Kasumi-1 (cell line): ENCODE measurements at places on chromosomes 5 and 9.

GRCh38 chr9:123299558-123300126 is 31.3 kb upstream of the STRBP start:
- DNase-seq: no peak

DNA sequence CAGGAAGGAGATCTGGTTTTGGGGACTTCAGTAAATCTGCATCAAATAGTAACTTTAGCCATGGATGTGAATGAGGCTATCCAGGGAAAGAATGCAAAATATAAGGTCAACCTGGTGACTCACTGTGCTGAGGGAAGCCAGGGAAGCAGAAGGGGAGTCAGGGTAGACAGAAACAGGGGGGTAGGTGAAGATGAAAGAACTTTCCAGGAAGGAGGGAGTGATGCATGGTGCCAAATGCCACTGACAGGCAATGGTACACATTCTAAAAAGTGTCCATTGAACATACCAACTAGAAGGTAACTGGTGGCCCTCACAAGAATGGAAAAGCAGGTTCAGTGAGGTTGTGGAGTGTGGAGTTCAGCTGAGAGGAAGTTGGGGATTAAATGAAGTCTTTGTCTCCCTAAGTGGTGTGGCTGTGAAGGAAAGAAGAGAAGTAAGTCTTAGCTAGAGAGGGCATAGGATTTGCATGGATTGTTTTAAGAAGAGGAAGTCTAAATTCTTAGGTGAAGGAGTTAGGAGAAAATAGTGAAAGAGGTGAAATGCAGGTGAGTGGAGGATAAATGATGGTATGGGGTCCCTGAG is 35.5 kb downstream of the PALM2AKAP2 start:
- no peak for DNase-seq

GRCh38 chr9:121853617-121854395 is 202.4 kb downstream of the DAB2IP start:
- DNase-seq: no peak

- DNase-seq: no peak
Observed at GRCh38 chr5:3606121-3606831, 10.6 kb downstream of the IRX1 start.

GRCh38 chr9:137441289-137441934 is at the start of gene ENTPD8:
Gene ENTPD8, minus strand, starts transcription at chr9:137441357. Its CDS starts 3,072 bp downstream, at chr9:137438285.
- DNase-seq: no peak

- DNase-seq: no peak
Observed at GRCh38 chr9:89723469-89724100, 118.8 kb downstream of the GADD45G start.

GRCh38 chr5:5304361-5305020 is 118.0 kb upstream of the ICE1 start:
- DNase-seq: no peak

GRCh38 chr9:93037476-93037971 is 21.0 kb upstream of the SUSD3 start:
- peak; percentile 75 for DNase-seq

- DNase-seq: no peak
Observed at GRCh38 chr5:83299353-83299752, 172.2 kb upstream of the VCAN start.

DNA sequence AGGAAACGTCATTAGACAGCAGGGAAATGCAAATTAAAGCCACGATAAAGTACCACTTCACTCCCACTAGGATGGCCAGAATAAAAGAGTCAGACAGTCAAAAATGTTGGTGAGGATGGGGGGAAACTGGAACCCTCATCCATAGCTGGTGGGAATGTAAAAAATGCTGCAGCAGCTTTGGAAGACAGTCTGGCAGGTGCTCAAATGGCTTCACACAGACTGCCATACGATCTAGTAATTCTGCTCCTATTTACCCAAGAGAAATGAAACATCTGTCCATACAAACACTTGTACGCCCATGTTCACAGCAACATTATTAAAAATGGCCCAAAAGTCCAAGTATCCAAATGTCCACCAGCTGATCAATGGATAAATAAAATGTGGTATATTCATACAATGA is 158.9 kb upstream of the PHYKPL start:
- DNase-seq: no peak

DNA sequence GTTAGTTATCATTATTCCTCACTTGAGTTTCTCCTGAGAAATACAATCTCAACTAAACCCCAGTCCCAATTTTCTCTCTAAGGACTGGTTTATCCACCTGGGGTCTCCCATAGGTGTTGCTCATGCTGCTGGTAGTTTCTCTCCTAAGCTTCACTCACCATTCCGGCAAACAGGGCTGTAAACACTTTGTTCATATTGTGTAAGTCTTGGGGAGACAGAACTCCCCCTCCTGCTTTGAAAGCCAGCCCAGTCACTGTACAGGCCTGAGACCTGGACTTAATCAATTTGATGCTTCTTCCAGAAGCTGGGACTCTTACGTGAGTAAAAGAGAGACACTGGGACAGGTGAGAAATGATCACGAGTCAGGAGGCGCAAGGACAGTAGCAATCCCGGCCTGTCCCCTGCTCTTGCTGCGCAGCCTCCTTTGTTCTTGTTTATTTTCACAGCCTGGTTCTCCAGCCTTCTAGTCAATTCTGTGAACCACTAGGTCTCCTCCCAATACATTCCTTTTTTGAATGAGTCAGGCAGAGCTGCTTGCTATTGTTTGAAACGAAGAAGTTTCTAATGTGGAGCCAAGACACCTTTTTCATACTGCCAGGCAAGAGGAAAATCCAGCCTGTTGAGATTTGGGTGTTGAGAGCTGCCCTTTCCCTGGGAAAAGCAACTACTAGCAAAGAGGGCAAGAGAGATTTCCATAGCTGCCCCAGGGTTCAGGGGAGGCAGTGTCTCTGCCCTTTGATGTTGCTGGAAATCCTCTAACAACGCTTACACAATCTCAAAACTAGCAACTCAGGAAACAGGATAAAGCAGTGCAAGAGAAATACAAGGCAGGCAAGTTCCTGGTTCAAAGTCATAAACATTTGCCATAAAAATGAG is 9.2 kb upstream of the SHROOM1 start:
- no peak for DNase-seq

DNA sequence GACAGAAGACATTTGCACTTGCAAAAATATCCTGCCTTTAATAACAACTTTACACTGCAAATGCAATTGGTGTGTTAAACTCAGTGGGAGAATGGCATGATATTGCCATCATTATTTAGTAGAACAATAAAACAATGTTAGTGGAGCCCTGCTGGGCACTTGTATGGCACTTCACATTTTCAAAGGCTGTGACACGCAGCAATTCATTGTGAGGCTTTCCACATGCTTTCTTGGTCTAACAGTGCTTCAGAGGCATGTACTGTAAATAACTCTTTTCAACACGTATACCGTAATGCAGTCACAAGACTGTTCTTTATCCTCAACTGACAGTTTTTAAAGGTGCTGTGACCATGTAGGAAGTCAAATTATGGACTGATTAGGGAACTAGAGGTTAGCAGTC is 155.5 kb upstream of the EPB41L4A start:
- no peak for DNase-seq

- DNase-seq: no peak
Observed at GRCh38 chr9:86771941-86772634, 175.2 kb downstream of the GAS1 start.

- DNase-seq: no peak
Observed at GRCh38 chr5:10469253-10470050, 27.8 kb downstream of the ROPN1L start.

GRCh38 chr5:2166306-2166978 is 283.7 kb upstream of the IRX4 start:
- no peak for DNase-seq

GRCh38 chr9:89631384-89631783 is 26.6 kb downstream of the GADD45G start:
- DNase-seq: no peak

DNA sequence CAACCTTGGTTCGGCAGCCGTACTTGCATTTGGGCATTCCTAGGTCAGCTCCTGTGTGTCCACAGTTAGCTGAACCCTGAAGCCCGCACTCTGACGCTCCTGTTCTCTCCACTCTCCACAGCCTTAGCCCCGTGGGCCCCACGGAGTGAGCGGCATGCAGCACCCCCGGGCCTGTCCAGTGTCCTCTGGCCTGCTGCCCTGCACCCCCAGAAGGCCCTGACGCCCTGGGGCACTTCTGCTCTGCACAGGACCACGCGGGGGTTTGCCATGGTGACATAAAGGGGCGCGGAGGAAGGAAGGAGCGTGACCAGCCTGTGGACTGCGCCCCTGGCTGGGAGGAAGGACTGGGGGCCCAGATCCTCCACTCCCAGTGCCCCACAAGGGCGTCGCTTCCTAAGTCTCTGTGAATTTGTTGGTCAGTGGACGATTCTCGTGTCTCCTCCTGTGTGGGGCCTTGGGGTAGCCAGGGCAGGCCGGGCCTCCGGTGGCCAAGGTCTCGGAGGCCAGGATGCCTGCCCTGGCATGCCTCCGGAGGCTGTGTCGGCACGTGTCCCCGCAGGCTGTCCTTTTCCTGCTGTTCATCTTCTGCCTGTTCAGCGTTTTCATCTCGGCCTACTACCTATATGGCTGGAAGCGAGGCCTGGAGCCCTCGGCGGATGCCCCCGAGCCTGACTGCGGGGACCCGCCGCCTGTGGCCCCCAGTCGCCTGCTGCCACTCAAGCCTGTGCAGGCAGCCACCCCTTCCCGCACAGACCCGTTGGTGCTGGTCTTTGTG is 13.0 kb downstream of the NDST1 start:
- no peak for DNase-seq

- no peak for DNase-seq
Observed at GRCh38 chr5:33806738-33807442, 84.9 kb downstream of the ADAMTS12 start.

- DNase-seq: no peak
Observed at GRCh38 chr5:123261752-123262151, 161.5 kb downstream of the CEP120 start.

DNA sequence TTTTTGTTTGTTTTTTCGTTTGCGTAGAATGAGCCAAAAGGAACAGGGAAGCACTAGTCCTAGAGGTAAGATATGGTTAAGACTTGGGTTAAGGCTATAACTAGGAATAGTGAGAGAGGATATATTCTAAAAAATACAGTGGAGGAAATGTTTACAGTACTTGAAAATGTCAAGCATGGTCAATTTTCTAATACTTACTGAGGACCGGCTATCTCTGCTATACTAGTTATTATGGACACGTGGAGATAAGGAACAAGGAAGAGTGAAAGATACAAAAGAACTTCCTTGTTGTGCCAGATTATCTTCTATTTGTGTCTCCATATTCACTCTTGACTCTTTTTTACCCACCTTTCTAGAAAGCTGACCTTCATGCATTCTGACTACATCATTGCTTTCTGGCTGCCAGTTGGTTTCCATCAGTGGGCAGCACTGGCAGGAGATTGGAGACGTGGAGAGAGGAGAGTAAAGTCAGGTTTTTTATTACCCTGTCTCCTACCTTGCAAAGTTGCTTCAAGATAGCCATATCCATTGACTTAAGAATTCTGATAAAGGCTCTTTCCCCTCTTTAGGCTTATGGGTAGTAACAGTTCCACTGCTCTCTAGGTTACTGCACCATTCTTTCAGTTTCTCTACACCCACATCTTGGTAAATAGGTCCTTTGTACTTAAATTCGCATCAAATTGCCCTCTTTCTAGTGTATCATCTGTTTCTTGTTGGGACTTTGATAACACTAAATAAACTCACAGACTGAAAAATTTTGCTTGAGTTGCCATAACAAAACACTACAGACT is 9.0 kb upstream of the RFX3 start:
- DNase-seq: no peak

DNA sequence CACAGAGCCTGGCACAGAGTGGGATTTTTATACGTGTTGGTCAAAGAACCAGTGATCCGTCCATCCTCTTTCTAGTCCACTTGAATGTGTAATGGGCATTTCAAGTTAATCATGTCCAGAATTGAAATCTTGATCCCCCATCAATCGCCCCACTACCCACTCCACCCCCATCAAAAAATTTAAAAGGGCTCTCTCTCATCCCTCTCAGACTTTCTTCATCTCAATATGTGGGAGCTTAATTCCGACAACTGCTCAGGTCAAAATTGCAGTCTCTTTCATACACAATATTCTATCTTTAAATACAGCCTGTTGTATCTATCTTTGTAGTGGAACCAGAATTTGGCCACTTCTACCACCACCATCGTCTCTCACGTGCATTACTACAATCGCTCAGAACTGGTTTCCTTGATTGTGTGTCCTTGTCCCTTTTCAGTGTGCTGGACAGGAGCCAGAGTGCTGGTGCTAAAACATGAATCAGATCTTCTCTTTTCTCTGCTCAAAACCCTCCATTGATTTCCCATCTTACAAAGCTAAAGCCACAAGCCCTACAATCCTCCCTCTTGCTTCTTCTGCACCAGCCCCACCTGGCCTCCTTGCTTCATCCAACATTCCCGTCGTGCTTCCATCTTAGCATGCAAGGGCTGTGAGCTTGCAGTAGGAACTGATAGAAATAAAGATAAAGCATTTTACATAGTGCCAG is 786 bp upstream of the KIF3A start:
- no peak for DNase-seq

DNA sequence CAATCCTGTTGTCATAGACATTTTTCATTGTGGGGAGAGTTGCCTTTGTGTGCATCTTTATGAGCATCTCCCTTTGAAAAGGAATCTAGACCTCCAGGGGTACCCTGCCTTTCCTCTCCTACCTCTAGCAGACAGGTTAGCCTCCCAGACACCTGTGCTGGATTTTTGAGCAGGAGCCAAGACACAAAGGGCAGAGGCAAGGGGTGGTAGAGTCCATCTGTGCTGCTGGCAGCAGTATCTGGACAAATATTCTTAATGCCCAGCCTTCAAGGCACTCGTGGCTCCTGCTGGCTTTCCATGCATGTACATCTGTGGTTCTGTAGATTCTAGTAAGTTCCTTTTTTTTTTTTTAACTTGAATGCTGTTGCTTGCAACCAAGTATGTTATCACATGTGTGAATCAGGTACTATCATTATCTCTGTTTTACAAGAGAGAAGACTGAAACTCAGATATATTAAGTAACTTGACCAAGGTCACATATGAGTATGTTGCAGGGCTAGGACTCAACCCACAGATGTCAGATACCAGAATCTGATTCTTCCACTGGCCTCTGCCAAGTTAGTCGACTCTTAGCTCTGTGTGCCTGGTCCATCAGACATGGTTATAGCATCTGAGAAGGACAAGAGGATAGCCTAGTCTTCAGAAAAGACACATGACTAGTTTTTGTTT is 32.9 kb upstream of the GPR151 start:
- no peak for DNase-seq

GRCh38 chr5:88502179-88503040 is 233.8 kb upstream of the TMEM161B start:
- DNase-seq: peak; percentile 28

DNA sequence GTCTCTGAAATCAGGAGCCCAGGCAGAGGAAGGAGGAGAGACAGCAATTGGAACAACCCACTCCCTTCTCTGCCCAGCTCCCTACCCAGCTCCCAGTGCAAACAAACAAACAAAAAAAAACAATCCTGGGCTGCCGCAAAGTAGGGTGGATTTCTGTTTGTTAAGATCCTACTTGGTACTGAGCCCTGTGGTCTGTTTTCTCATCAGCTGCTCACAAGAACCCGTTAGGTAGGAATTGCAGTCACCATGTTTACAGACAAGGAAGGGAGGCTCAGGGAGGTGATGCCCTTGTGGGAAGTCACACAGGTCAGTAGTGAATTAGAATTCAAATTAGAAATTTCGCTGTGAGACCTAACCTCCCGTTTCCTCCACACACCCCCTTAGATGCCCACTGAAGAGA is 128.8 kb upstream of the RAD23B start:
- DNase-seq: no peak
